Tibial nerve (tissue), 4 donors: ENCODE measurements at places on chromosomes 11 and 22. TPM values are rescaled to one million over a fixed set of nuclear protein-coding genes. Genes with fewer than 3 reads are reported as not detected.

Gene RFPL1
- not detected for total RNA-seq

Gene OR4S1
- total RNA-seq = not detected

Gene SUSD2
- total RNA-seq = 9.6 TPM

- no peak for DNase-seq
These were observed 55.1 kb upstream of the SYT9 start for GRCh38 chr11:7196396-7197146.

DNA sequence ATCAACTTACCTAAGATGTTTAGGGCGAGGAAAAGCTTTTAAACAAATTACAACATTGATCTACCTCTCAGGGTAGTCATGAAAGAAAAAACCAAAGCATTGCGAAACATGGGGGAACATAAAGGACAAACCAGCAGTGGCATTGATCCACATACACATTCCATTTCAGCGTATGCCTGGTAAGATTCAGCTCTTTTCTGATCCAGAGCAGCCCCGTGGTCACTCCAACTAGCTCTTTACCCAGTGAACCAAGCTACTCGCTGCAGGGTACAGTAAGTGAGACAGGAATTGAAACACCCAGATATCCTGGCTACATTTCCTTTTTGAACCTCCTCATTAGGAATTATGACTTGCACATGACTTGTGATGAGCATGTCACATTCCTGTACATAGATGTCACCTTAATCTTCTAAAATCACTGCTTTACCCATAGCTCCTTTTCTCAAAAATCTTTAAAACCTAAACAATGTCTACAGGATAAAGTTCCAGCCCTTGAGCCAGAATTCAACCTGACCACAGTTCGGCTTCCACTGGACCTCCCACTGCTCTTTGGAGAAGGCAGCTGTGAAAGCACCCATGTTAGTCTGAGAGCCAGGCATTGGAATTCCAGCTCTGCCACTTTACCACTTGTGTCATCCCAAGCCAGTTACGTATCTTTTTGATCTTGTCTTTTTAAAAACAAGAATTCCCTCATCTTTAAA, 42.9 kb upstream of the AKIP1 start:
- DNase-seq = no peak

- no peak for DNase-seq
These were observed 257.5 kb upstream of the FAT3 start for GRCh38 chr11:91967026-91967690.

GRCh38 chr11:94747146-94747545, 21.0 kb upstream of the AMOTL1 start:
- DNase-seq = no peak

- DNase-seq = no peak
These were observed 35.8 kb downstream of the TNKS1BP1 start for GRCh38 chr11:57288771-57289579.
